ENCODE measurements at places on chromosomes 7 and 10.
A peak's percentile ranks its signal among the peaks of the same experiment; 100 is the strongest.

DNA sequence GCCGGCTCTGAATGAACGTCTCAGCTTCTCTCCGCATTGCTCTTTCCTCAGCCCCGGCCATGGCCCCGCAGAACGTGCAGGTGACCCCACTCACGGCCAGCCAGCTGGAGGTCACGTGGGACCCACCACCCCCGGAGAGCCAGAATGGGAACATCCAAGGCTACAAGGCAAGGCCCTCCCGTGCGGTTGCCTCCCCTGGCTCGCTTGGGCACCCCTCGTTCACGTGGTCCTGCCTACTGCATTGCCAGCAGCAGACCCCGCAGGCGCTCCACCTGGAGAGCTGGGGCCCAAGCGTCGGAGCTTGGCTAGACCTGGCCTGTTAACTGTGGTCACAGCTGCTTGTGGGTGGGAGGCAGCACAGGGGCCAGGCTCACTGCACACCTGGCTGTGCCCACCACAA lies 476.3 kb upstream of the FOXK1 start:
- no peak for DNase-seq

DNA sequence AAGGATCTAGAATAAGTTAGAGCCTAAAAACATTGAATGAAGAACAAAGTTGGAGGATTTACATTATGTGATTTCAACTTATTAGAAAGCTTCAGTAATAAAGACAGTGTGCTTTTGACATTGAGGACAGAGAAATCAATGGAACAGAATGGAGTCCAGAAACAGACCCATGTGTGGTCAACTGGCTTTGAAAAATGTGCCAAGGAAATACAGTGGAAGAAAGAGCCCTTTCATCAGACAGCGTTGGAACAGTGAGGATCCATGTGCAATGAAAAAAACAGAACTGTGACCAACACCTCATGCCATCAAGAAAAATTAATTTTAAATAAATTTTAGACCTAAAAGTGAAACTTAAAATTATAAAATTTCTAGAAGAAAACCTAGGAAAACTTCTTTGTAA lies 50.6 kb upstream of the LRRC18 start:
- DNase-seq, result no peak

DNA sequence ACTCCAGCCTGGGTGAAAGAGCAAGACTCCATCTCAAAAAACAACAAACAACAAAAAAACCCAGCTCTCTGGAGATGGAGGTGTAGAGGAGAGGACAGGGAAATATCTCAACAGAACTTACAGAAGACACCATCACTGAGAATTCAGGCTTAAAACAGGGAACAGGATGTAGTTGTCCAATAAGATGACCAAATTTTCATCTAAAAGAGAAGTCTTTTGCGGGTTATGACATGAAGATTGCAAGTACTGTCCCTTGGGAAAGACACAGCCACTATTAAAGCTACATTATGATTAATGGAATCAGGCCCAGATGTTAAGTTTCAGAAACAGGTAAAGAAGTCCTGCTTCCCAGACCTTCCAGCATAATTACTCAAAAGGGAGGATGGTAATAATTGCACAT lies 235.2 kb upstream of the NRP1 start:
- DNase-seq, result no peak

- no peak for DNase-seq
Measured at GRCh38 chr10:112338957-112339356, 35.0 kb upstream of the ACSL5 start.

DNA sequence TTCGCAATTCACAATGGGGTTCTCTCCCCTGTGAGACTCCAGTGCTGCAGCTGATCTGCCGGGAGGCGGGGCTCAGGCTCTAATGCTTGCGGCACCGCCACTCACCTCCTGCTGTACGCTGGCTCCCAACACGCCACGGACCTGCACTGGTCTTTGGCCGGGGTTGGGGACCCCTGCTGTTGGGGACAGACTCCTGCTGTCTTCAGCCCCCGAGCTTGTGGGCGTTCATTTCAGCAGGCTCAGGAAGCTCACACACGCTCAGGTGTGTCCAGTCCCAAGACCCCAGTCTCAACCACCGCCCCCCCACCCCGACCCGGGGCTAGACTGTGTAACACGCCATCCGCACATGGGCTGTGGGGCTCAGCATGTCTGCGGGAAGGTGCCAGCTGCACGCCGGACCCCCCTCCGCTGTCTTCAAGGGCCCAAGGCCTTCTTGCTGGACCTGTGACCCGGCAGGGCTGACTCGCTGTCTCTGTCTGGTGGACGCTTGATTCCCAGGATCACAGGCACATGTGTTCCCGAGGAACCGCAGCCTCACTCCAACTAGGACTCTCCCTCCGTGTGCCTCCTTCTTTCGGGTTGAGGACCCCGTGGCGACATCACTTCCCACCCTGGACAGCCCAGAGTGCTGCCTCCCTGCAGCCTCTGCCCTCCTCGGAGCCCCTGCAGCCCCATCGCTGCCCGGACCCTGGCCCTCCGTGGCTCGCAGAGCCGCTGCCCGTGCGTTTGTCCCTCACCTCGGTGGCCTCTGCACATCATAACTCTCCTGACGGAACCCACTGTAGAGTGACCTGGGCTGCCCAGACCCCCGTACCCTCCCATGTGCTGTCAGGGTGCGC lies 106.4 kb downstream of the DNAJB6 start:
- no peak for DNase-seq

DNA sequence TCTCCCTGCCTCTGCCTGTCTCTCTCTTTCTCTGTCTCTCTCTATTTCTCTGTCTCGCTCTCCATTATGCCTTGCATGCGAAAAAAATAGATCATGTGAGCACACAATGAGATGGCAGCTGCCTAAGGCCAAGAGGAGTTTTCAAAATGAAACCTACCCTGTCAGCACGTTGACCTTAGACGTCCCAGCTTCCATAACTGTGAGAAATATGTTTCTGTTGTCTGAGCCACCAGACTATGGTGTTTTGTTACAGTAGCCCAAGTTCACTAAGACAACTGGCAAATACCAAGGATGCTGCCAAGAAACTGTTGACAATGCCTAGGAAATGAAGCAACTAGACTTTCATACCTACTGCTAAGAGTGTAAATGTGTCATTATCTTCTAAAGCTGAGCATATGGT lies 70.6 kb upstream of the PLXDC2 start:
- no peak for DNase-seq

GRCh38 chr10:60031664-60032063 lies 125.3 kb upstream of the CCDC6 start:
- DNase-seq, result no peak

DNA sequence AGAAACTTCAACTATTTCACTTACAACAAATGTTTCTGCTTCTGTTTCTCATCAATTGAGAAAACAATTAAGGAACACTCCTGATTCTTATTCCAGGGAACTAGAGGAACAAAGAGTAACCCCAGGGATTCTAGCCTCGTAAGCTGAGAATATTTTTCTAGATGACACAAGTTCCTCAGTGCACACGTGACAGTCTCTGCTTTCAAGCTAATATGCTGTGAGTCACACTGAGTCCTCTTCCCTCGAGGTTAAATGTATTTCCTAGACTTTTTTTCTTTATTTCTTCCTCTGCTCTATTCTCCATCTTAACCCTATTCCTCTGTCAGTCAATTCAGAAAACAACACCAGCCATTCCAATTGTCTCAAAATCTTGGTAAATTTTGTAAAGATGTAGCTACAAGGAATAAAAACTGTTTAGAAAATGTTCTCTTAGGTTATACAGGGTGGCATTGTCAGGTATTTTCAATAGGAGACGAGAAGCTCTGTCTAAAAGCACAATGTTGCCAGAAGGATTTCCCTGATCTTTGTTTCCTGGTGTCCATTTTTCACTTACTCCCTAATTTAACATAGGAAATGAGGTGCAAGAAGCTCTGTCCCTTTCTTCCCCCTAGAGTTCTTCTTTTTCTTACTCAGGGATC lies 5.8 kb upstream of the C1GALT1 start:
- DNase-seq, result no peak

- peak; percentile 16 for DNase-seq
Measured at GRCh38 chr7:67377939-67378862, 381.6 kb downstream of the TYW1 start.

DNA sequence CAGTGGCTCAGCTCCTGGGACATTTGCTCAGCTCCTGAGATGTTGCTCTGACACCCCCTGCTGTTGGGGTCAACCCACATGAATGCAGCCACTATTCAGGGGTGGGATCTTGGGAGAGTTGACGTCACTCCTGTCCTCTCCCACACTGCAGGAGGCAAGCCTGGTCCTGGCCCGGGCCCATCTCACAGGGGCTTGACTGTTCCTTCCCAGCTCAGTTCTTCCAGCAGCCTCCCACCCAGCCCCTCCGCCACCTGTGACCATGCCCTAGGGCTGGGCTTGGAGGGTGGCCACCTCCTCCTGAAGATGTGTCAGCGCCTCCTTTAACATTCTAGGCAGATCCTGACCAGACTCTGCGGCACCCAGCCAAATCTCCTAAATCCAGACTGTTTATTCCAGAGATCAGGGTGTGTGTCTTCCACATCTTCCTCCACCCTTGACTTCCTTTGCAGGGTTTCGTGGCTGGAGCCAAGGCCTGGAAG lies 19.1 kb upstream of the OPALIN start:
- DNase-seq, result no peak

- DNase-seq, result no peak
Measured at GRCh38 chr7:7976677-7977076, 8.1 kb downstream of the GLCCI1 start.

DNA sequence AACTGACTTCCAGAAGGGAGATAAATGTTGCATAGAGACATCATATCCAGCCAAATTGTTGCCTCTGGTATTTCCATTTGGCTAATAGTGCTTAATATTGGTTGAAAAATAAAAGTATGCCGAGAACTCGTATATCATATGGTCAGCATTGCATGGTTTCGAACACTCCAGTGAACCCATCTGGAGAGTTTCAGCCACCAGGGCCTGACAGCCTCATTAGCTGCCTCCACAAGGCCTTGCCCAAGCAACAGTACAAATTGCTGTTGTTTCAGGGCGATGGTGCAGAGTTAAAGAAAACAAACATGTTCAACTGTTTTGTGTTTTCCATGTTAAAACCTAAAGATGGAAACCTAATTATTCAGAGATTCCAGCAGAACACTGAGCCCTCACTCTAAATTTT lies 28.5 kb downstream of the NRG3 start:
- DNase-seq, result no peak

DNA sequence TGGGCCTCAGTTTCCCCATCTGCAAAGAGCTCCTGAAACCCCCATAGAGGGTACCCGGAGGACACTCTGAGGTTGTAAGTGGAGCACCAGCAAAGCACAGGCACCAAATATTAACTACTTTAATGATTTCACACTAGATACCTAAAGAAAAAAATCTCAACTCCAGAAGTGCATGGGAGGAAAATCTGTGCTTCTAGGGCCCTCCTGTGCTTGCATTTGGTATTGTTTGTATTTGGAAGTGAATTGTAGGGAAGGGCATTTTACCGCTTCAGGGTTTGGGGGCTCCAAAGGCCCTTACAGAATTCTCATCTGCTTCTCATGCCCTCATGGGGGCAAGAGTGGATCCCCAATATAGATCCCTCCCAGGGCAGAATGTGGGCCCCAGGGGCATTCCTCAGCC lies 22.4 kb upstream of the DRGX start:
- DNase-seq, result no peak

DNA sequence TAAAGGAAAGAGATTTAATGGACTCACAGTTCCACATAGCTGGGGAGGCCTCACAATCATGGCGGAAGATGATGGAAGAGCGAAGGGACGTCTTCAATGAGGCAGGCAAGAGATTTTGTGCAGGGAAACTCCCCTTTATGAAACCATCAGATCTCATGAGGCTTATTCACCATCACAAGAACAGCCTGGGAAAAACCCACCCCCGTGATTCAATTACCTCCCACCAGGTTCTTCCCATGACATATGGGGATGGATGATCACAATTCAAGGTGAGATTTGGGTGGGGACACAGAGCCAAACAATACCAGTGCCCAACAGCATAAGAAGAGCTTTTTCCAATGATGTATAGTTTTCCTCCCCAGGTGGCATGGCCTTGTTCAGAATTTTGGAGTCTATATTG lies 11.2 kb upstream of the C7orf33 start:
- DNase-seq, result no peak

- DNase-seq, result no peak
Measured at GRCh38 chr7:84021292-84021908, 173.2 kb downstream of the SEMA3A start.

DNA sequence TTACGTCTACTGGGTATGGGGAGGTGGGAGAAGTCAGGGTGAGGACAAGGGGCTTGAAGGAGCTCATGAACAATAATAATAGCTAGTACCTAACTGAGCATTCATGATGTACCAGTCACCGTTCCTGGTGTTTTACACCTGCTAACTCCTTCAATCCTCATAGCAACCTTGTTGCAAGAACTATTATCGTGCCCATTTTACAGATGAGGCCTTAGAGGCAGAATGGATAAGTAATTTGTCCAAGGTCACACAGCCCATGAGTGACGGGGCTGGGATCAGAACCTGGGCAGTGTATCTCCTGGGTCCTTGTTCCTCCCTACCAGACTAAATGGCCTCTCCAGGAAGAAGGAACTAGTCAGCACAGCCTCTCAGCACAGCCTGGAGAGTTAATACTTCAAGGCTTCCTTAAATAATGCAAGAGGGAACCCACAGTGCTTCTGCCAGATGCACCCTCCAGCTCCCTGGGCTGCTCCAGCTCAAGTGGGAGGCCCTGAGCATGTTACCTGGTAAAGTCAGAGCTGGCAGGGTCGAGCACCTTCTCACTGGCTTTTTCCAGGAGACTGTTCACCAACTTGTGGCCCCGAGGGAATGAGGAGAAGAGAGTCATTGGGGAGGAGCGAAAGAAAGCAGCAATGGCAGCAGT lies 28.8 kb downstream of the RRP12 start:
- DNase-seq, result no peak

DNA sequence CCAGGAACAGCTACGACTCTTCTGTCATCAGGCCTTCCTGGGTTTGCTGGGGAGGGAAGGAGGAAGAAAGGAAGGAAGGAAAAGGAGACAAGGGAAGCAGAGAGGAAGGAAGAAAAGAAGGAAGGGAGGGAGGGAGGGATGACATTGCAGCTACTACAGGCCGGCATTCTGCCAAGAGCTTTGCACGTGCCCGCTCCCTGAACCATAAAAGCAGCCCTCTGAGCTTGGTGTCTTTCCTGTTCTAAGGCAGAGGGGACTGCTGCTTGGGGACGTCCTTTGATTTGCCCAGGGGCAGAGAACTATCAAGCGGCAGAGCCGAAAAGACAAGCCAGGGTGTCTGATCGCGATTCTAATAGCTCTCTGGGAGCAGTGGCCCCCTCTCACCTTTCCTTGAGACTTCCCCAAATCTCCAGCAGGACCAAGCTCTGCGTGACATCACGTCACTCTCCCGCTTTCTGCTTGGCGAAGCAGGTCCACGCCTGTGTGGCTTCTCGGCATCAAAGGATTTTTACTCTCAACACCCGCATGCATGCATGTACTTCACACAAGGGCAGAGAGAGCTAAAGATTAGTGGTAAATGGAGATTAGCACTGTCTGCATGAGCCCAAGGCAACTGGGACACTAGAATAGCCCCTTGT lies 167.8 kb upstream of the AUTS2 start:
- DNase-seq, result no peak

DNA sequence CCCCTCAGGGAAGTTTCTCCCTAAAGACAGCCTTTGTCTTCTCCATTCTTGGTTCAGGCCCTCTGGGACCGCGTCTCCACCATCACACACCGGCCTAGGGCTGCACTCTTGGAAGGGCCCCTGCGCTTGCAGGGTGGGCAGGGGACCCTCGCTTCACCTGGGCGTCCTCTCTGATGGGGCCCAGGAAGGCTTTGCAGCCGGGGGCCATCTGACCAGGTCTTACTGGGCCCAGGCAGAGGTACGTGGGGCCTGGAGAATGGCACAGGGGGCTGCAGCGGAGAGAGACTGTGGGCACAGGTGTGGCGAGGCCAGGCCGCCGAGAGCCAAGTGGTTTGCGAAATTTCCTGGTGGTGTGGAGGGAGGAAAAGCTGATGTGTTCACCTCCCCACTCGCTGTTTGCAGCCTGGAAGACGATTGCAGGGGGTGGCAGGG lies 44.4 kb downstream of the ALOX5 start:
- DNase-seq, result no peak

GRCh38 chr7:139647814-139648390 lies 124.4 kb downstream of the CLEC2L start:
- DNase-seq, result no peak

Data from stimulated activated CD4-positive, alpha-beta T cell treated with anti-CD3 and anti-CD28 coated beads, Interleukin-1b, Interleukin-23, amount 100 ng/mL, for 24 hours (primary cell).